ENCODE measurements at places on chromosomes 5 and 9.
A peak's percentile ranks its signal among the peaks of the same experiment; 100 is the strongest.

- H3K4me3 ChIP-seq, result no peak overlapping the region
- no peaks in the 10 kb centered on the region for H3K4me1 ChIP-seq
- no peaks in the 10 kb centered on the region for H3K36me3 ChIP-seq
- H3K27ac ChIP-seq, result no peak overlapping the region
- DNase-seq, result no peak
Measured at GRCh38 chr9:34928921-34929320, 29.2 kb upstream of the PHF24 start.

DNA sequence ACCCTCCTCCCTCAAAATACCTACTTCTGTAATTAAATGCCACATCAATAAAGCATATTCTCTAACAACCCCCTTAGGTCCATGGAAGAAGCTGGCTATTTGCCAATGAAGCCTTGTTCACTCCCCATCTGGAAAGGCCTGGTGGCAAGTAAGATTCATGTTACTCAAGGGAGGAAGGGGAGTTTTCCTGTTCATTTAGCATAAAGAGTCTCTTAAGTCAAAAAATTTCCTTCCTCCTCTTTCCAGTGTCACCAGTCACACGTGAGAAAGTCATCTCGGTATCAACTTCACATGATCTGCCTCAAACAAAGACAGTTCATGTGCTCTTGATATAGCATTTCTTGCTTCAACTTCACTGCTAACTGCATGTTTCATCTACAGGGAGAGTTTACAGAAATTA is 32.7 kb upstream of the RIC1 start:
- H3K4me1 ChIP-seq, result peaks cover 5% of the 10 kb centered on the region
- no peaks in the 10 kb centered on the region for H3K36me3 ChIP-seq
- no peaks in the 10 kb centered on the region for H3K27me3 ChIP-seq
- H3K27ac ChIP-seq, result no peak overlapping the region

GRCh38 chr9:79763671-79764285 is 192.0 kb downstream of the TLE4 start:
- no peaks in the 10 kb centered on the region for H3K4me1 ChIP-seq
- no peaks in the 10 kb centered on the region for H3K36me3 ChIP-seq
- H3K27me3 ChIP-seq, result no peaks in the 10 kb centered on the region
- H3K4me3 ChIP-seq, result no peak overlapping the region
- H3K27ac ChIP-seq, result no peak overlapping the region
- no peak for DNase-seq

DNA sequence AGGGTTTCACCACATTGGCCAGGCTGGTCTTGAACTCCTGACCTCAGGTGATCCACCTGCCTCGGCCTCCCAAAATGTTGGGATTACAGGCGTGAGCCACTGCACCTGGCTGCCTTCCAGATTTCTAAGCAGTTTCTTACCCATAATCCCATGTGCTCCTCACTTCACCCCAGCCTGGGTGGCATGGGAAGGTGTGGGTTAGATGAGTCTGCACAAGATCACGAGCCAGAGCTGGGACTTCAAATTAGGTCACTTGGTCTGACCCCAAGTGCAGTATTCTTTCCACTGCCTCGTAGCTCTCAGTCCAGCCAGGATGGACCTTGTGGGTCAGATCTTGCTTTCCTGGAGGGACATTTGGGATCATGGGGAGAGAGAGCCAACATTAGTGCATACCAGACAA is 37.5 kb upstream of the STRBP start:
- no peak for DNase-seq
- H3K4me1 ChIP-seq, result no peaks in the 10 kb centered on the region
- no peaks in the 10 kb centered on the region for H3K27me3 ChIP-seq
- no peak overlapping the region for H3K27ac ChIP-seq

DNA sequence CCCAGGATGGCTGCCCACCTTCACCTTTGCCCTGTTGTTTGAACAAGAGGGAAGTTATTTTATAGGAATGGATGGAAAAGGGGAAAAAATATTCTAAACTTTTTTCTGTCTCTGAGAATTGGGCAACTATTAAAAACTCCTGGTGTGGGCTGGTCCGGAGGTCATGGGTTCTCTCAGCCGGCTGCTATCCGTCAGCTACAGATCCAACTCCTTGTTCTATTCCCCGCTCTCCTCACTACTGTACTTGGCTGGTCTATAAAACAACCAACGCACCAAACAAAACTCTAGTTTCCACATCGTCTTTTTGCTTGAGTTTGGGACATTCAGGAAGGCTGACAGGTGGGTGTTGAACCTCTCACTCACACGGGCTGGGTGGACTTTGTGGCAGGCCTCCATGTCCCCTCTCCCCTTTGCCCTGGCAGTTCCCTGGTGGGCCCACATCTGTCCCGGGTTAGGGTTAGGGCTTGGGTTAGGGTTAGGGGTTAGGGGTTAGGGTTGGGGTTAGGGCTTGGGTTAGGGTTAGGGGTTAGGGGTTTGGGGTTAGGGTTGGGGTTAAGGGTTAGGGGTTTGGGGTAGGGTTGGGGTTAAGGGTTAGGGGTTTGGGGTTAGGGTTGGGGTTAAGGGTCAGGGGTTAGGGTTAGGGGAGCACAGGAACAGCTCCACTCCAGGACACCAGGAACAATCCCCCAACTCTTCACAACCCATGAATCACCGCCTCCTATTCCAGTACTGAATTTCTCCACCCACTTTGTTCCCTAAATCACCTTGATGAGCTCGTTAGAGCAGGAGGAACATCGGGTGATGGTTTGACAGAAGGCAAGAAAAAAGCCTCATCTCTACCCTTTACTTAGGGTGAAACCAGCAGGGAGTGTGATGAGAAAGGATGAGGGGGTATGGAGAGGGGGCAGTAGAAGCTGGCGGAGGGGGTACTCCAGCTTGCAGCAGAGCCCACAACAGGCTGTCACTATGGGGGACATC is 302.1 kb upstream of the IRX4 start:
- H3K27me3 ChIP-seq, result no peaks in the 10 kb centered on the region
- H3K4me1 ChIP-seq, result no peaks in the 10 kb centered on the region
- H3K4me3 ChIP-seq, result no peak overlapping the region

DNA sequence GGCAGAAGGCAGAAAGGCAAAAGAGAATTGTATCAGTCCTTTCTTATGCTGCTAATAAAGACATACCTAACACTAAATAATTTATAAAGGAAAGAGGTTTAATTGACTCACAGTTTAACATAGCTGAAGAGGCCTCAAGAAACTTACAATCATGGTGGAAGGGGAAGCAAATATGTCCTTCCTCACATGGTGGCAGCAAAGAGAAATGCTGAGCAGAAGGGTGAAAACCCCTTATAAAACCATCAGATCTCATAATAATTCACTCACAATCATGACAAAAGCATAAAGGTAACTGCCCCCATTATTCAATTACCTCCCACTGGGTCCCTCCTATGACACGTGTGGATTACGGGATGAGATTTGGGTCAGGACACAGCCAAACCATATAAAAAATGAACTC is 312.5 kb upstream of the PTGER4 start:
- no peak for DNase-seq
- no peaks in the 10 kb centered on the region for H3K36me3 ChIP-seq
- no peaks in the 10 kb centered on the region for H3K27me3 ChIP-seq
- H3K27ac ChIP-seq, result no peak overlapping the region
- H3K4me3 ChIP-seq, result no peak overlapping the region
- H3K4me1 ChIP-seq, result no peaks in the 10 kb centered on the region

GRCh38 chr9:93200989-93201334 is 17.0 kb downstream of the WNK2 start:
- H3K4me1 ChIP-seq, result peaks cover 50% of the 10 kb centered on the region
- H3K27me3 ChIP-seq, result no peaks in the 10 kb centered on the region
- H3K4me3 ChIP-seq, result no peak overlapping the region
- no peaks in the 10 kb centered on the region for H3K36me3 ChIP-seq
- DNase-seq, result no peak
- peak overlapping the region; percentile 60 for H3K27ac ChIP-seq

- H3K4me1 ChIP-seq, result no peaks in the 10 kb centered on the region
- no peak overlapping the region for H3K27ac ChIP-seq
- H3K36me3 ChIP-seq, result no peaks in the 10 kb centered on the region
- DNase-seq, result no peak
Measured at GRCh38 chr9:71115448-71115975, 5.9 kb downstream of the TRPM3 start.

DNA sequence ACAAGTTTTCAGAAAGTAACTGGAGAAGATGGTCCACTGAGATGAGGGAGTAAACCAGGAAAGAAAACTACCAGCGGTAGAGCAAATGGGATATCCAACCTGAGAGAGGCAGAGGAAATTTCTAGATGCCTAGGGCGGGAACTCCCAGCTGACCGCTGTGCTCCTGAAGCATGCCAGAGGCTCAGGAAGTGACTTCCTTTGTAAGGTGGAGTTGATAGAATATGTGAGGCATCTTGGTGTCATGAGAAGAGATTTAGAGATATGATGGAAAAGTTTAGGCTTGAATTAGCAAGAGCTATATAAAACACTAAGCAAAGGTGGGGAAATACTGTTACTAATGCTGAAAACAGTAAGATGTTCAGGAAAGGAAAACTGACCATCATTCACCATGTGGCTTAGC is 124.1 kb downstream of the C9orf152 start:
- DNase-seq, result no peak
- peak overlapping the region; percentile 33 for H3K27ac ChIP-seq
- H3K4me1 ChIP-seq, result peaks cover 67% of the 10 kb centered on the region
- no peaks in the 10 kb centered on the region for H3K27me3 ChIP-seq
- no peak overlapping the region for H3K4me3 ChIP-seq

DNA sequence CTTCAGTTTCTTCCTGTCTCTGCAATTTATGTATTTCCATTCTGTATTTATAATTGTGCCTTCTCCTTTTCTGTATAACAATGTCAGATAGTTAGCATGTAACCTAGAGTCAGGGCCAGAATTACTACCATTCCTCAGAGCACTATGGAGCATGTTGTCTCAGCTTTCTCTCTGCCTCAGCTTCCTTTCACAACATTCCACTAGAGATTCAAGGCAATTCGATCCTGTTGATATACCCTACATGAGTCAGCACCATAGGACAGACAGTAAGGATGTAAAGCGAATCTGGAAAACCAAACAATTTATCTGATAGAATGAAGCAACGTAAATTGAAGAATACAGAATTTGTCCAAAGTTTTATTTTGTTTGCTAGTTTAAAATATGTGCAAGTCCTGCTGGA is 728.3 kb upstream of the SEMA6A start:
- no peaks in the 10 kb centered on the region for H3K27me3 ChIP-seq
- no peak overlapping the region for H3K4me3 ChIP-seq
- DNase-seq, result no peak
- no peak overlapping the region for H3K27ac ChIP-seq
- no peaks in the 10 kb centered on the region for H3K4me1 ChIP-seq

DNA sequence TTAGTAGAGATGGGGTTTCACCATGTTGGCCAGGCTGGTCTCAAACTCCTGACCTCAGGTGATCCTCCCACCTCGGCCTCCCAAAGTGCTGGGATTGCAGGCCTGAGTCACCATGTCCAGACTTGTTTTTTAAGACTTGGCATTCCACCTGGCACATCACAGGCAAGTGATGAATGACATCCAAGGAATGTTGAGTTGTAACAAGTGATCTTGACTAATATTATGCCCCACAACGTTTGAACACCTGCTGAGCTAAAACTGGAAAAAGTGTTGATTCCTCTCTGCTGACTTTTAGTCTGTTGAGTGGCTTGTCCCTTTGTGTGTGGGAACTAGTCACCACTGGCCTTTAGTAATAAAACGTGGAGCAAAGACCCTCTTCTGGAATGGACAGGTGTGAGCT is 54.6 kb downstream of the SUB1 start:
- no peaks in the 10 kb centered on the region for H3K4me1 ChIP-seq
- no peak for DNase-seq
- H3K27ac ChIP-seq, result no peak overlapping the region
- H3K27me3 ChIP-seq, result no peaks in the 10 kb centered on the region
- no peaks in the 10 kb centered on the region for H3K36me3 ChIP-seq

- DNase-seq, result no peak
- H3K27ac ChIP-seq, result no peak overlapping the region
- H3K4me1 ChIP-seq, result no peaks in the 10 kb centered on the region
- no peaks in the 10 kb centered on the region for H3K36me3 ChIP-seq
- no peaks in the 10 kb centered on the region for H3K27me3 ChIP-seq
Measured at GRCh38 chr9:87343816-87344430, 153.7 kb upstream of the DAPK1 start.

- no peaks in the 10 kb centered on the region for H3K27me3 ChIP-seq
- no peak overlapping the region for H3K4me3 ChIP-seq
- H3K4me1 ChIP-seq, result peaks cover 20% of the 10 kb centered on the region
- no peak for DNase-seq
- H3K27ac ChIP-seq, result no peak overlapping the region
Measured at GRCh38 chr5:32776200-32776599, 65.1 kb downstream of the NPR3 start.

DNA sequence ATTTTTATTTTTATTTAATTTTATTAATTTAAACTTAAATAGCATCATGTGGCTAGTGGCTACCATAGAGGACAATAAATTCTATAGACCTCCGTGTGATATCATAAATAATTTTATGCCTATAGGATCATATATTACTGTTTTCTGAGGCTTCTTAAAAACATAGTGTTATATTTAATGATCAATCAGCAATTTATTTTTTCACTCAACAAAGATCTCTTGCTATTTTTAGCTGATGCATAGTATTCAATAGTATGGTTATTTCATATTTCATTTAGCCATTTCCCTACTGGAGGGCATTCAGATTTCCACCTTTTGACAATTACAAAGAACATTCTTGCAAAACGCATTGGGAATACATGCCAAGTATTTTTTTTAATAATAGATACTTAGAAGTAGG is 114.1 kb downstream of the PDE4D start:
- H3K4me1 ChIP-seq, result no peaks in the 10 kb centered on the region
- H3K4me3 ChIP-seq, result no peak overlapping the region
- no peak overlapping the region for H3K27ac ChIP-seq

- no peak for DNase-seq
- H3K27ac ChIP-seq, result no peak overlapping the region
- H3K4me1 ChIP-seq, result no peaks in the 10 kb centered on the region
- no peak overlapping the region for H3K4me3 ChIP-seq
Measured at GRCh38 chr9:109834855-109835254, 54.9 kb downstream of the PALM2AKAP2 start.

GRCh38 chr9:13787234-13787833 is 507.8 kb upstream of the MPDZ start:
- H3K27ac ChIP-seq, result peak overlapping the region; percentile 94
- H3K4me1 ChIP-seq, result peaks cover 15% of the 10 kb centered on the region
- DNase-seq, result peak; percentile 82
- H3K27me3 ChIP-seq, result no peaks in the 10 kb centered on the region
- H3K4me3 ChIP-seq, result peak overlapping the region; percentile 2

- no peak overlapping the region for H3K4me3 ChIP-seq
- H3K36me3 ChIP-seq, result no peaks in the 10 kb centered on the region
- no peak overlapping the region for H3K27ac ChIP-seq
- no peaks in the 10 kb centered on the region for H3K27me3 ChIP-seq
Measured at GRCh38 chr9:108443741-108444140, 412.0 kb downstream of the ACTL7B start.

GRCh38 chr9:101275769-101276250 is 109.0 kb downstream of the BAAT start:
- H3K27ac ChIP-seq, result no peak overlapping the region
- DNase-seq, result no peak
- no peak overlapping the region for H3K4me3 ChIP-seq
